Tibial nerve (tissue), 4 donors: ENCODE measurements at places on chromosomes 6 and 20. TPM values are rescaled to one million over a fixed set of nuclear protein-coding genes. Genes with fewer than 3 reads are reported as not detected.

Gene HSPA1L
- total RNA-seq = 0.44 TPM

Gene TMEM181
- total RNA-seq = 19.0 TPM

DNA sequence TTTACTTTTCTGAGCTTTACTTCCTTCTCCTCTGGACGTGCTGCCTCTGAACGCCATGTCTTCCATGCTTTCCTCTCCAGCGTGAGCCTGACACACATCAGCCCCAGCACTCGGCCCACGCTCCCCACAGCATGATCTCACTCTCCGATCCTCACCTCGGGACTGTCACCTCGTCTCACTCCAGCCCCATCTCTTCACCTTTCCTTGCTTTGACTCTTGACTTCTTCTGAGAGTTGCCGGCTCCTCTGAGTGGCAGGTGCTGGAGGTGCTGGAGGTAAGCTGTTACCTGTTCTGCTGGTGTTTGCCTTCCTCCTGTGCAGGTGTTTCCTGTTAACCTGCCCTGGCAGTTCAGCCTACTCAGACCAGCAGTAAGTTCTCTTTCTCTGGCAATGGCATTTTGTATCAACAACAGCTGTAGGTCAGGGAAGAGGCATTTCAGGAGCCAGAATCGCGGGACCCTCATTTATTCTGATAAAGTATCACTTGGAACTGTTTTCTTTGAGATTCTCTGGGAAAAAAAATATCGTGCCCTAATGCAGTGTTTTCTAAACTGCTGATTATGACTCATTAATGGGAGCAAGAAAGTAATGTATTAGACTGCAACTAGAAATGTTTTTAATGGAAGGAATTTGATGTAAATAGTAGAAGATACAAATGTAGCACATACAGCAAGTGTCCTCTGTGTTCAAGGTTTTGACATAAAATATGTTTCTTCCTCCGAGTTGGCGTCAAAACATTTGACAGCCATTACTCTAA lies 106.5 kb downstream of the ARID1B start:
- no peak overlapping the region for H3K27ac ChIP-seq
- H3K4me3 ChIP-seq = no peak overlapping the region
- no peaks in the 10 kb centered on the region for H3K27me3 ChIP-seq
- H3K36me3 ChIP-seq = no peaks in the 10 kb centered on the region

- DNase-seq = no peak
- no peaks in the 10 kb centered on the region for H3K36me3 ChIP-seq
- peak overlapping the region; percentile 54 for H3K4me3 ChIP-seq
- H3K27me3 ChIP-seq = no peaks in the 10 kb centered on the region
- no peak overlapping the region for H3K27ac ChIP-seq
These were observed 671 bp downstream of the E2F1 start for GRCh38 chr20:33685328-33686099.

GRCh38 chr6:160217073-160217472 lies 41.5 kb downstream of the SLC22A2 start:
- no peaks in the 10 kb centered on the region for H3K27me3 ChIP-seq
- H3K36me3 ChIP-seq = no peaks in the 10 kb centered on the region
- no peak for DNase-seq

Gene VGLL2
- not detected for total RNA-seq

Gene E2F3
- 3.7 TPM for total RNA-seq

DNA sequence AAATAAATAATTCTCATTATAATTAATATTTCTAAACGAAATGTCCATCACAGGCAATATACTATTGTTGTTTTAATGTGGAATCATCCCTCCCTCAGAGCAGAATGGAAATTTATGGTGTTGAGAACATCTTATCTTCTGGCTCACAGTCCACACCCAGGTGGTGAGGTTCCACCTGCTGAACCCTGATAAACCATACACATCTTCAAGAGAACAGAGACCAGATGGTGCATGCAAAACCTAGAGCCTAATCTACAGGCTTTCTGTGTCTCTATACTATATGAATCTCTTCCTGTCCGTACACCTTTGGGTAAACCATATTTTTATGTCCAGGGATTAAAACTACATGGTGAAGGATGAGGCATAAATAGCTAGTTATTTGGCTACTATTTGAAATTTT lies 52.3 kb upstream of the UFL1 start:
- H3K27ac ChIP-seq = no peak overlapping the region
- H3K27me3 ChIP-seq = no peaks in the 10 kb centered on the region
- no peak overlapping the region for H3K4me3 ChIP-seq
- peaks cover 6% of the 10 kb centered on the region for H3K4me1 ChIP-seq

- no peaks in the 10 kb centered on the region for H3K4me1 ChIP-seq
- H3K27me3 ChIP-seq = no peaks in the 10 kb centered on the region
- H3K27ac ChIP-seq = no peak overlapping the region
- DNase-seq = no peak
These were observed 15.1 kb upstream of the CCR6 start for GRCh38 chr6:167107787-167108186.

DNA sequence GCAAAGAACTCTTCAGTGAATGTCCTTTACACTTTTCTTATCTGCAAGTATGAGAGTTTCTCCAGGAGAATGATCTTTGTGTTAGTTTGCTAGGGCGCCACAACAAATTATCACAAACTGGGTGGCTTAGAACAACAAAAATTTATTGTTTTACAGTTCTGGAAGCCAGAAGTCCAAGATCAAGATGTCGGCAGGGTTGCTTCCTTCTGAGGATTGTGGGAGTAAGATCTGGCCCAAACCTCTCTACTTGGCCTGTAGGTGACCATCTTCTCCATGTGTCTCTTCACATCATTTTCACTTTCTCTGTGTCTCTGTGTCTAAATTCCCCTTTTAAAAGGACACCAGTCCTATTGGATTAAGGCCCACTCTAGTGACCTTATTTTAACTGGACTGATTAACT lies 103.0 kb downstream of the ADTRP start:
- no peaks in the 10 kb centered on the region for H3K36me3 ChIP-seq
- H3K27me3 ChIP-seq = no peaks in the 10 kb centered on the region
- H3K4me3 ChIP-seq = no peak overlapping the region
- H3K27ac ChIP-seq = no peak overlapping the region

DNA sequence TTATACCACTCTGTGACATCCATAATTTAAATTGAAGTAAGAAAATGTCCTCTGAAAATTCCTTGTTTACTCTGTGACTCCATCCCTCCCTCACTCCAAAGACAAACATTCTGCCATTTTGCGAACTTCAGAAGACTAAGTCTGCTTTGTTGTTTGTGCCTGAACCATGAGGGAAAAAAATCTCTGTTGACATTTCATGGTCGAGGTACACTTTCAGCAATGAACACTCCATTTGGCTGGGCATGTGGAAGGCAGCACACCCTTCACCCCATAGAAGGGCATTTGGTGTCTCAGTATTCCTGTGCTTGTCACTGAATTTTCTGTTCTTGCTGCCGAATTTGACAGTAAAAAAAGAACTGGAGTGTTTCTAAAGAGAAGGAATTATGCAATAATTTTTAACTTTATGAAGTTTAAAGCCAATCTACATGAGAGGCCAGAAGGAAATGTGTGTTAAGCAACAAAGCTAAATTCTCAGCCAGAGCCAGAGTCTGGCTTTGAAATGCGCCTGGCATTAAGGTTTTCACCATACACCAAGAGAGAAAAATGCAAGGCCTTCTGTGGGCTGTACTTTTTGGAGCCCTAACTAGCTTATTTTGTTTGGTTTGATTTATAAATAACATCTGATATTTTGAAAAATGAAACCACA lies 4.7 kb upstream of the PBOV1 start:
- DNase-seq = no peak
- H3K4me3 ChIP-seq = no peak overlapping the region
- H3K27ac ChIP-seq = no peak overlapping the region
- no peaks in the 10 kb centered on the region for H3K4me1 ChIP-seq

Gene SLC44A4
- total RNA-seq = 0.84 TPM

GRCh38 chr6:33718713-33719112 lies 7.2 kb upstream of the UQCC2 start:
- no peak overlapping the region for H3K4me3 ChIP-seq
- no peaks in the 10 kb centered on the region for H3K27me3 ChIP-seq
- no peak overlapping the region for H3K27ac ChIP-seq
- peaks cover 3% of the 10 kb centered on the region for H3K4me1 ChIP-seq
- no peaks in the 10 kb centered on the region for H3K36me3 ChIP-seq

DNA sequence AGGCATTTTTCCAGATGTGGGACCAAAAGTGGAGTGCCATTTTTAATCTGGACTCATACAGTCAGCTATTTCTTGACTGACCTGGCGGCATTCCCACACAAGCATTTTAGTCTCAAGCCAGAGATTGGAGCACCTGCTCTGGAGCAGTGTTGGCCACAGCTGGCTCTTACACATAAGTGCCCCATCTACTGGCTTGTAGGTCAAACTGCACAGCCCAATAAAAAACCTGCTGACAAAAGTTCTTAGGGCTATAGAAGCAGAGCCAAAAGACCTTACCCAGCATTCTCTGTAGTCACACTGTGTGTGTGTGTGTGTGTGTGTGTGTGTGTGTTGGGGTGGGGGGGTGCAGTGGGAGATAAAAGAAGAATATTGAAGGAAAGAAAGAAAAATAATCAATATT lies 38.6 kb upstream of the SENP6 start:
- H3K27me3 ChIP-seq = no peaks in the 10 kb centered on the region
- H3K36me3 ChIP-seq = no peaks in the 10 kb centered on the region
- H3K4me3 ChIP-seq = no peak overlapping the region

Gene C6orf163
- total RNA-seq = 2.2 TPM

DNA sequence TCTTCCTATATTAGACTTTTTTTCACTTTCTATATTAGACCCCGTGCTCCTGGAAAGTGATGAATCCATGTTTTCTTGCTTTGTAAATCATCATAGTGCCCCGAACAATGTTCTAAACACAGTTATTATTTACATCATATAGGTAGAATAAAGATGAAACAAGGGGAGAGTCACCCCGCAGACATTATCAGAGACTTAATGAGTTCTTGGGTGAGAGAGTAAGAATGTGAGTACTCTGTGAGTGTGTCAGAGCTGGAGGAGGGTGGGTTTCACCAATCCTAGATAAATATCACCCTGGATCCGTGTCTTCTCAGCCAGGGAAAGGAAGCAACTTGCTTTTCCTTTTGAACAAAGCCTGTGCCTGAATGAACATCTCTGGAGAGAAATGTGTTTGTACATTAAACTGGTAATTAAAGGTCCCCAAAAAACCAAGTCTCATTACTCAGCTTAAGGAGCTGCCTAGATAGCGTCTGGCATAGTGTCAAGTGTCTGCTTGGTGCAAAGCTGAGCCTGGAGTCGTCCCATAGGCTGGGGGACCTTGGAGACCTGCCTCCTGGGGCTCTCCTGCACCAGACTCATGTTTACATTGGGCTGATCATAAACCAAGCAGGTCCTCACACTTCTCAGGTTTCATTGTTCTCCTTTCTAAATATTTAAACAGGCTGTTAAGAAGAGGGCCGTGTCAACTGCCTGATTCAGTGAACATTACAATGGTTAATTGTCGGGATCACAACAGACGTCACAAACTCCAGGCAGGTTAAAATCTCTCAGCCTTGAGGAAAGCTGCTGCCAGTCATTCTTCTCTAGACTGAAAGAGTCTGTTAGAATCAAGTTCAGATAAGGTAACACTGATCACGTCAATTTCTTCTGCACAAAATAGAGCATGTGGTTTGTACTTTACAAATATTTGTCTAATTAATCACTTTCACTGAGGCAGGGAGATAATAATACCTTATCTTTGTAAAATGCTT lies 179.7 kb upstream of the MYLIP start:
- H3K27me3 ChIP-seq = no peaks in the 10 kb centered on the region
- H3K4me3 ChIP-seq = no peak overlapping the region
- H3K4me1 ChIP-seq = peaks cover 11% of the 10 kb centered on the region
- H3K27ac ChIP-seq = no peak overlapping the region

Gene NKX2-4
- not detected for total RNA-seq

DNA sequence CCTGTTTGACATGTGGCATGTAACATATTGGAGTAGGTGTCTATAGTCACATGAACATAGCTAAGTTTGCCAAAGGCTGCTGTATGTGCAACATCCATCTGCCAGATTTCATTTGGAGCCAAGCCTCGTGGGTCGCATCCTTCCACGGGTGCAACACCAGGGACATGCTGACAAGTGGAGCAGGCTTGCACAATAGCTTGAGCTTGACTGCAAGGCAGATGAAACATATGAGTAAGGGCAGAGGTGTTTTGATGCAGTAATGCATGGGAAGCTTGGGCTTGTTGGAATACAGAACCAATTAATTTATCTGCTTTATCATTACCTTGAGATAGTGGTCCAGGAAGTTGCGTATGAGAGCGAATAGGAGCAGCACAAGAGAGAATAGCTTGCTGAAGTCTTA lies 74.1 kb upstream of the BTN3A2 start:
- DNase-seq = no peak
- no peak overlapping the region for H3K27ac ChIP-seq
- no peaks in the 10 kb centered on the region for H3K36me3 ChIP-seq

Gene ERMARD
- total RNA-seq = 37.1 TPM

DNA sequence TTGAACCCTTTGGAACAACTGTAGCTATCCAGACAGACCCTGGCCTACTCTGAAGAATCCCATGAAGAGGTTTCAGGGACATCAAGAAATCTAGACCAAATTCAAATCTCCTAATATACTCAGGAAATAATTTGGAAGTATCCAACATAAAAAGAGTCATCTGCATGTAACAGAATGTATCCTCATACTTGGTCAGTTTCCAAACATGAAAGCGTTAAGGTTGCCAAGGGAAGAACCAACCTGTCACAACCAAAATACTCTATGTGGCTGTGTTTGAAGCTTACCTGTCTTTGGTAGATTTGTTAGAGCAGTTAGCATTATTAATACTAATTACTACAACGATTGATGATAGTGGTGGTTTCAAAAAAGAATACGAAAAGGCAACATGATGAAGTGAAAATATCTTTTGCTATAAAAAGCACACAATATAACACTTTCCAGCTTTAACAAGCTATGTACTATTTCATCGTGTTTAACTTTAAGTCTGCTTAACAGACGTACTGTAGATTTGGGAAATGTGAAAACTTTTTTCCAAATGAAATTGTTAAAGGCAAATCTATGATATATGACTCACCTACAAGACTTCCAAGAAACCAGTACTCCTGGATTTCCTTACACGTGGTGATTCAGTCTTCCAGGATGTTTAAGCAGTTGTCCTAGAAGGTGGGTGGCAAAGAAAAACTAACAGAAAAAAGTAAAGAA lies 46.6 kb upstream of the ENPP1 start:
- H3K4me1 ChIP-seq = peaks cover 34% of the 10 kb centered on the region
- no peaks in the 10 kb centered on the region for H3K27me3 ChIP-seq
- DNase-seq = no peak
- no peaks in the 10 kb centered on the region for H3K36me3 ChIP-seq
